ENCODE measurements at places on chromosomes 3 and 15.

DNA sequence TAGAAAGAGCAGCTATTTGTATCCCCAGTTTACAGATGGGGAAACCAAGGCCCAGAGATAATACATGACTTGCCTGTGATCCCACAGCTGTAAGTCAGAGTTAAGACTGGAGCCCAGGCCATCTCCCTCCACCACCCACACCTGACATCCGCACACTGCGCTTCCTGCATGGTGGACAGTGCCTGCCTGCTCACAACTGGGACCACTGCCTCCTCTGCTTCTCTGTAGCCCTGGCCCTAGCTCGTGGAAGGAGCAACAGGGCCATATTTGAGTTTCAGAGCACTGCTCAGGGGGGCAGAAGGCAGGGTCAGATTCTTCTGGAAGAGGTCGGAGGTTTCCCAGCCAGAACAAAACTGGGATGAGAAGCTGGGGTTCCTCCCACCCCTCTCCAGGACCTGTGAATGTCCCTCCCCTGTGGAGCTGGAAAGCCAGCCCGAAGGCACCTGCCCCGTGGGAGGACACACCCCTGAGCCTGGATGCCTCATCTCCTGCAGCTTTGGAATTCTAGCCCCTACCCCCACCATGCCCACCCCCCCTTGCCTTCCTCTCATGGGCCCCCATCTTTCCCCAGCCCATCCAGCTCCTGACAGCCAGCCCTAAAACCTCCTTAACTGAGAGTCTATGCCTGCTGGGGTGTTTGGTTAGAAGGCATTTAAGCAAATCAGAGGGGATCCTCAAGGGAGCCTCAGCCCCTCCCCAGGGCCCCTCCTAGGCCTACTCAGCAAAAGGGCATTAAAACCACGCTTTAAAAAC is 100.1 kb downstream of the TPRA1 start:
- no peak for DNase-seq

DNA sequence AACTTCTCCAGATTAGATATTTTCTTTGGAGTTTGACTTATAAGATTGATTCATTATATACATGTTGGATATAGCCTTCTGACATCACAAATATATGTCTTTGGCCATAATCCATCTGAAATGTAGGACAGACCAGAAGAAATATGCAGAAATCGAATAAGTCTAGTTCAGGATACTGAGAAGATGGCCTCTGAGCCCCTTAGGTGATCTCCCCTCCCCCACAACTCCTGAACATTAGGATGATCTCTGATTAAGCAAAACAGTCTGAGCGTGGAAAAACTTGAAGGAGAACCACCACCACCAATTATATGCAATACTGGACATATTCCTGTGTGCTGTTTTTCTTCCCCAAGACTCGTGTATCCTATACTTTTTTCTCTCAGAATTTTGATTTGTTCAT is 3.2 kb downstream of the SETD5 start:
- DNase-seq, result no peak

DNA sequence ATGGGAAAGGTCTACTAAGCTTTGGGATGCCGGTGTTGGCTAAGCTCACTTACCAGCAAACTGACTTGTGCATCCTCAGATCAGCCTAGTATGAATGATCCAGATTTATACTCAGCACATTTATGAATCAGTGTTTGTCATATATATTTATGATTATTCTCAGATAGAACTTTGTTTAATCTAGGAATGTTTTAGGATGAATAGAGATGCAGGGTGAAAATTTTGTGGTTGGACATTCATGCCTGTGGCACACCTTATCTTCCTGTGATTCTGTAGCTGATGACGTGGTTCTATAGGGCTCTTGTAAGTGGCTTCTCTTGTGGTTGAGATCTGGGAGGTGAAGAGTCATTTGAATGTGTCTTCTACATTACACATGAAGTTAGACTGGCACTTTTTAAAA is 11.4 kb downstream of the CDIN1 start:
- DNase-seq, result no peak

GRCh38 chr15:40952901-40953712 is at the start of gene CHAC1:
CHAC1 (plus strand) TSS chr15:40953471; CDS start chr15:40953584, 113 bp downstream.
- DNase-seq, result peak; percentile 95

DNA sequence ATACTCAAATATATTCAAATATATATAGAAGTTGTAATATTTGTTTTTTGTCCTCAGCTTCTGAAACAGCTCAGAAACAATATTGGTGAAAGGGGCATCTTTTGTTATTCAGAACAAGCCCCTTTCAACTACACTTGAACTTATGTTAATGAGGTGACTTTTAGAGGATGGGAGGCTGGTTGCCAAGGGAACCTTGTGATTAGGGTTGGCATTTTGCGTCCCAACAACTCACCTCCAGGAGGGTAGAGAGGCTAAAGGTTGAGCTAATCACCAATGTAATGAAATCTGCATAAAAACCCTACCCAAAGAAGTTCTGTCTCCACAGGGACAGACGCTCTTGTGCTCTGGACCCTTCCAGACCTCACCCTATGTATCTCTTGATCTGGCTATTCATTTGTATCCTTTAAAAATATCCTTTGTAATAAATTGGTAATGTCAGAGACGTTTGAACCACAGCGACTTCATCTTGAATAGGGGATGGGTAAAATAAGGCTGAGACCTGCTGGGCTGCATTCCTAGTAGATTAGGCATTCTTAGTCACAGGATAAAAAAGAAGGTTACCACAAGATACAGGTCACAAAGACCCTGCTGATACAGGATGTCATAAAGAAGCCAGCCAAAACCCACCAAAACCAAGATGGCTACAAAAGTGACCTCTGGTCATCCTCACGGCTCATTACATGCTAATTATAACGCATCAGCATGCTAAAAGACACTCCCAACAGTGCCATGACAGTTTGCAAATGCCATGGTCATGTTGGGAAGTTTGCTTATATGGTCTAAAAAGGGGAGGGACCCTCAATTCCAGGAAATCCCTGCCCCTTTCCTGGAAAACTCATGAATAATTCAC is 111.1 kb downstream of the FMN1 start:
- DNase-seq, result no peak

GRCh38 chr15:41822471-41822870 is 5.4 kb upstream of the JMJD7 start:
- no peak for DNase-seq

DNA sequence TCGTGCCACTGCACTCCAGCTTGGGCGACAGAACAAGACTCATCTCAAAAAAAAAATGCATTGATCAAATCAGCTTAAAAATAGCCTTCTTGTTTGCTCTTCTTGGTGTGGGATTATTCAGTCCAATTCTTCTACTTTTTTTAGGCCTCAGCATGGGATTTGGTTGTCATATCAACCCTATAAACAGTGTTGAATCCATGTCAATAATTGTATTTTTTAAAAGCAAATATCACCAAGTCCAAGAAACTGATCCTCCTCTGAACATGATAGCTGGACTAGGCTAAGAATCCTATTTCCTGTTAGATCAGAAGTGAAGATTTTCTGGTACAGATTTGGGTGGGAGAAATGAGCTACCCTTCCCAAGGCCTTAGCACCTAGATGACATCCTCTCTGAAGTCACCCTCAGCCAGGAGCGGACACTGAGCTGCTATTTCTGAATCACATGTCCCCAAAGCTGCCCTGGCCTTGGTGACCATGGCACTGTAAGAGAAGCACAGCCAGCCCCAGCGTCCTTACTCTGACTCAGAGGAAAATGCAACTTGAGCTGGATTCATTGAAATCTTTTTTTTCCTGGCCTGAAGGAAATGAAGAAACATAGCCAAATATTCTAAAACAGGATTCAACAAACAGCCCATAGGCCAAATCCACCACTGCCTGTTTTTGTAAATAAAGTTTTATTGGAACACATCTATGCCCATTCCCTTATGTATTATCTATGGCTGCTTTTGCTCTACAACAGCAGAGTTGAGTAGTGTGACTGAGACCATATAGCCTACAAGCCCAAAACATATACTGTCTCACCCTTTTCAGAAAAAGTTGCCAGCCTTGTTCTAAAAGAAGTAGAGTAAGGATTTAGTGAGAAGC is 215.9 kb upstream of the CTDSPL start:
- DNase-seq, result no peak

Measured in CD8-positive, alpha-beta memory T cell (primary cell).